ENCODE measurements at places on chromosomes 16 and 17.
A peak's percentile ranks its signal among the peaks of the same experiment; 100 is the strongest.

- DNase-seq, result no peak
Measured at GRCh38 chr17:27384726-27385125, 71.5 kb upstream of the KSR1 start.

GRCh38 chr16:58049232-58050185 is 24.0 kb downstream of the MMP15 start:
- DNase-seq, result no peak

GRCh38 chr17:2485543-2485942 is 26.1 kb downstream of the METTL16 start:
- no peak for DNase-seq

DNA sequence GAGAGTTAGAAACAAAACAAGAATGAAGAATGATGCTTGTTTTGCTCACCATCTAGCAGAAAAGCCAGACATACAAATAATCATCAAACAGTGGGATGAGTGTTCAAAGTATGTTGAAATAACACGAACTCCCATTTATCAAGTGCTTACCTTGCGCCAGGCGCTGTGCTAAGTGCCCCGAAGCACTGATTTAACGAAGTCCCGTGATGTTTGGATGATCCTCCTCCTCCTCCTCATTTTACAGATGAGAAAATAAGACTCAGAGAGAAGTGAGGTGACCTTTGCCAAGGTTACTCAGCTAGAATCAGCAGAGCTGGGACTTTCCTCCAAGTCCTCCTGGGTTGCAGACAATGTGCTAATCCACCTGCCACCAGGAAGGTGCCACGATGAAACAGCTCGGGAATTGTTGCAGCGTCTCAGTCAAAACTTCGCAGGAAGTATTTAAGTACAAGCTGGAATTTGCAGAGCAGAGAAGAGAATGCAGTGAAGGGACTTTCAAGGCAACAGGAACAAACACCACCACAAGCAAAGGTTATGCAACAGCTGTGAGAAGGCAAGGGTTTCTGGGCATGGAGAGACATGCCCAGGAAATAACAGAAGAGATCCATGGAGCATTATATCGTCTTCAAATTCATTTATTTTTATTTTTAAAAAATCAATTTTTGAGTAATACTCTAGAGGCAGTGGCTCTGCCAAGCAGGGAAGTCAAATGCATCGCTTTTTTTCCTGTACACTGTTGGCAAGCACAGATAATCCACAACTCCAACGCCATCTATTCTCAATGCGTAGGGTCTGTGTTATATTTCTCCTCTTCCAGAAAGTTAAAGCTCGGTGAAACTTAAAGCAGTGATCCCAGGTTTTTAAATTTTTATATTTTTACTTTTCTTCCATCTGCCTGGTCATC is 11.1 kb downstream of the PRCD start:
- no peak for DNase-seq

- DNase-seq, result no peak
Measured at GRCh38 chr17:67315865-67316264, 50.5 kb downstream of the PSMD12 start.

DNA sequence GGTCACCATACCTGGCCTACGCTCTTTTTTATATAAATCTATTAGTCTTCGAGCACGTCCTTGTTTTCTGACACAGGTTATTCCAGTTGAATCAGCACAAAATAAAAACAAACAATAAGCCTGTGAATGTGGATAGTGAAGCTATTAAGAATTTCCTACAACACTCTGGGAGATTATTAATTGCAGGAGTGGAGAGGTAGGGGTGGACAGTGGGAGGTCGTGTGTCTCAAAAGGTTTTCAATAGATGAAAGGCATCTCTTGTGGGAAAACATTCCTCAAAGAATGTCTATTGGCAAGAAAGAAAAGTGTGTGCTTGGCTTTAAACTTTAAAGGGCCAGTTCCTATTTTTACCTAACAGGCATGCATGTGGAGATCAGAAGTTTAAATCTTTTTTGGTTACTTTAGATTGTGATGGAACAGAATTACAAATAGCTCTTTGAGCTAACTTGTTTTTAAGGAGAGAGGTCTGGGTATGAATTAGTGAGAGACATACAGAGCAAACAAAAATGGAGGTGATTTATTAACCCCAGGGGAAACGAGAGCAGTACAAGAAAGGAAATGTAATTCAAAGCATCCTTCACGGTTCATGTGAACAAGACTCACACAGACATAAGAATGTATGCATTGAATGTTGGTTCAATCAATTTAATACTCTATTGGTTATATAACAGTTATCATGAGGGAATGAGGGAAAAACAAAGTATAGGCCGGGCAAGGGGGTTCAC is 9.0 kb downstream of the SMYD4 start:
- no peak for DNase-seq

GRCh38 chr17:70215656-70216055 is 46.3 kb downstream of the KCNJ2 start:
- DNase-seq, result no peak

DNA sequence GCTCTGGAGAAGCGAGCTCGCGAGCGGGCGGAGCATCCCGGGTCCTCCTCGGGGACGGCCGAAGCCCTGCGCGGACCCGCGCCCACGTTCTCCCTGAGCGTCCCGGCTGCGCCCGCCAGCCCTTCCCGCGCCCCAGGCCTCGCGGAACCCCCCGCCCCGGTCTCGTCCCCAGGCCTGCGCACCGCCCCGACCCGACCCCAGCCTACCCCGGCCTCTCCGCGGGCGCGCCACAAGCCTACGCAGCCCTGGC is 159 bp downstream of the USP36 start:
- no peak for DNase-seq

DNA sequence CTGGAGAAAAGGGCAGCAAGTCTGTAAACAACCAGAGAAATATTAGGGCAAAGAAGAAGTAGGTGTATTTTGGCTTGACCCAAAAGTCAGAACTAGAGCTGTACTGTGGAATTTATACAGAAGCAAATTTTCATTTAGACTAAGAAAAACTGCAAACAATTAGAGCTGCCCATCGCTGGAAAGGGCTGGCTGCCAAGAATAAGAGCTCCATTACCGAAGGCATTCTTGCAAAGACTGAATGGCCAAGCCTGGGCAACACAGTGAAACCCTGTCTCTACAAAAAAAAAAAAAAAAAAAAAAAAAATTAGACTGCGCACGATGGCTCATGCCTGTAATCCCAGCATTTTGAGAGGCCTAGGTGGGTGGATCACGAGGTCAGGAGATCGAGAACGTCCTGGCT is 53.9 kb upstream of the TMC5 start:
- no peak for DNase-seq

DNA sequence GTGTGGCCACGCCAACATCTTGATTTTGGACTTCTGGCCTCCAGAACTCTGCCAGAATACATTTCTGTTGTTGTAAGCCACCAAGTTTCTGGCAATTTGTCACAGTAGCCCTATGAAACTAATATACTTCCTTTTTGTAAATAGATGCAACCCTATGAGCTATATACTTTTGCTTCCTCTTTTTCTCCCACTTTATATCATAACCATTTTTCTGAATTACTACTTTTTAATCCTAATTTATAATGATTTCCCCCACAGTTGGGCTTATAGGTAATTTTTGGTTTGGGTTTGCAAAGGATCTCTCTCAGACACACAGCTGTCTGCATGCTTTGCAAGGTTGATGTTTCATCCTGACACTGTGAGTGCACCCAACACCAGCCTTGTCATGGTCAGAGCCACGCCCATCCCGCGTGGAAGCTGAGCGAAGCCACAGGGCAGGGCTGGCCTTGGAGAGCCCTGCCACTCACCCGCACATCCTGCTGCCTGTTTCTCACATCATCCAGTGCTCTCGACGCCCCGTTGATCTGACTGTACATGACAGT is 5.8 kb downstream of the TRIM25 start:
- DNase-seq, result no peak

DNA sequence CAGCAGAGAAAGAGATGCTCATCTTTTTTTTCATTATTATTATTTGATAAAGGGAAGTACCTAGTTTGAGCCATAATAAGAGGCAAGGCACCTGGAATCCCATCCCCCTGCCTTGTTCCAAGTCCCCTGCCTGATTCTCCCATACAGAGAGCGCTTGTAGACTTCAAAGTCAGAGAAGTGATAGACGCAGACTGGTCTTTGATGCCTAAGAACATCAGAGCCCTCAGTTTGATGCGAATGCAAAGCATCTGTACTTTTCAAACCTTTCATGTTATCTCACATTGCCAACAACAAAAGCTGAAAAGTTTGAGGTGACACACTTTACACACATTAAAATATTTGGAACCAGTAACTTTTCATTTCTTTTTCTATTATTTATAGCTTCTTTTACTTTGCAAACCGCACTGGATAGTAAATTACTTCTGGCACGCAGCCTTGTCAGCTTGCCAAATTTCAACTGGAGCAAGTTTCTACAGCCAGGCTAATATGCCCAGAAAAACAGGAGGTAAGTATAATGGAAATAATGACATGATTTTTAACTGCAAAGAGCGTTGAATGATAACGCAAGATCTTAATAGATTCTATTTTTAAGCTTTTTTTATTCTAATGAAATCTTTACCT is 5.9 kb upstream of the UTP6 start:
- no peak for DNase-seq

- no peak for DNase-seq
Measured at GRCh38 chr17:32320847-32321246, 21.1 kb downstream of the C17orf75 start.

DNA sequence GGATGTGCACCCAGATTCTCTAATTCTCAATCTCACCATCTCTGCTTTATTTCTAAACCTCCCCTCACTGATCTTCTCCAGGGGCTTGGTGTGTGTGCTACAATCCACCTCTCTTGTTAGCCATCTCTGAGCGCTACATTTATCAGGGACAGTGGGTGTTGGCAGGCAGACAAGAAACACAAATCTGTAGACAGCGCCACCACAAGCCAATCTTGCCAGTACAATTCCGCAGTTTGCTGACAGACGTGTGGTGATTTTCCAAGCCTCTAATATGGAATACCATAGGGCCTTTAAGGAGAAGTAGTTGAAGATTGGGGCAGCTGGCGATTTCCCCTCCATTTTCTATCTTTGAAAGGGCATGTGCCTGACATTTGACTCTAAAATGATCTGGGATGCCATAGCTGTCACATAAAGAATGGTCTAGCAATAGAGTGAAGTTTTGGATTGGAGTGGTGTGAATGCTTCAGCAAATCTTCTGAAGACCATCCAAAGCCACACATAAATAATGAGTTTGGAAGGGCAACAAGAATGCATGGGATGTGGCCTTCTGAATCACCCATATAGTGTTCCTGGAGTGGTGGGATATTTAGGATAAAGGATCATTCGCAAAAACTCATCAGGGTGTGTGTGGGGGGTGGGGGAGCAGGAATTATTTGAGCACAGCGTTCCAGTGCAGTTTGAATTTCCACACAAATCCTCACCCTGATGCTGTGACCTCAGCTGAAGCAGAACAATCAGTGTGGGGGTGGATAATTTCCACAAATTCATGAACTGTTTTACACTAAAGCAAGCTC is 12.0 kb upstream of the ANKFN1 start:
- no peak for DNase-seq

DNA sequence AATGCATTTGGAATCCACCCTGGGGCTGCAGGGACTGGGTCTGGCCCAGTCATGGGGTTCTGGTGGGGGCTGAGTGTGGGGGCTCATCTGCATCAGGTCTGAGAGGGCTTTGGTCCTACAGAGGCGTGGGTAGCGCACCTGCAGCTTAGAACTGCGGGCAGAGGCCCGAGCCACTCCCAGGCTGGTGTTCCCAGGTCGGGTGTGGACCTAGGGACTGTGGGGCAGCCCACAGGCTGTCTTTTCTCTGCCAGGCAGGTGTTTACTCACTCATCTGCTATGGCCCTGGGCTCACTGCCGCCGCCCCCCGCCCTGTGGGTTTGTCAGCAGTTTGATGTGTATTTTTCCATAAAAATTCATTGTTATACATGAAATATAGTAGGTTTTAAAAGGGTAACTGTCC is 27.0 kb upstream of the DOC2B start:
- DNase-seq, result no peak

- no peak for DNase-seq
Measured at GRCh38 chr17:39527220-39527813, 66.0 kb downstream of the CDK12 start.

- DNase-seq, result peak; percentile 65
Measured at GRCh38 chr17:41678907-41679739, 9.6 kb upstream of the EIF1 start.

GRCh38 chr16:29712809-29713208 is 33.0 kb downstream of the C16orf54 start:
- no peak for DNase-seq

DNA sequence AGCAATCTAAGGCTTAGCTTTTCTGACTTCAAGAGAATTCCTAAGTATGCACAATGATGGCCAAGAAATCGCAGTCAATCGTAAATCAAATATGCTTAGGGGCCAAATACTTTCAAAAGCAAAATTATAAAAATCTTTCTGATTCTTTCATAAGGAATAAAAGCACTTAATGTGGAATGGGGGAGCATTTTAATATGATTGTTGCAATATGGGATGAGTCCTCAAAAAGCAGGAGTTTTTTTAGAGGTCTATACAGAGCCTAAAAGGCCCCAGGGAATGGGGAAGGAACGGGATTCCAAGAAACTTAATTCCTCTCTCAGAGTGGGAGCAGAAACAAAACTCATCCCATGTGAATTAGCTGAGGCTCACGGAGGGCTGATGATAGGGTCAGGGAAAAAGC is 14.7 kb upstream of the SLC39A11 start:
- DNase-seq, result no peak

Data from stimulated activated CD4-positive, alpha-beta T cell treated with anti-CD3 and anti-CD28 coated beads, Interleukin-12 subunit alpha, Interleukin-12 subunit beta, amount 100 ng/mL, for 48 hours (primary cell).